ENCODE measurements at places on chromosomes 5 and 9.

DNA sequence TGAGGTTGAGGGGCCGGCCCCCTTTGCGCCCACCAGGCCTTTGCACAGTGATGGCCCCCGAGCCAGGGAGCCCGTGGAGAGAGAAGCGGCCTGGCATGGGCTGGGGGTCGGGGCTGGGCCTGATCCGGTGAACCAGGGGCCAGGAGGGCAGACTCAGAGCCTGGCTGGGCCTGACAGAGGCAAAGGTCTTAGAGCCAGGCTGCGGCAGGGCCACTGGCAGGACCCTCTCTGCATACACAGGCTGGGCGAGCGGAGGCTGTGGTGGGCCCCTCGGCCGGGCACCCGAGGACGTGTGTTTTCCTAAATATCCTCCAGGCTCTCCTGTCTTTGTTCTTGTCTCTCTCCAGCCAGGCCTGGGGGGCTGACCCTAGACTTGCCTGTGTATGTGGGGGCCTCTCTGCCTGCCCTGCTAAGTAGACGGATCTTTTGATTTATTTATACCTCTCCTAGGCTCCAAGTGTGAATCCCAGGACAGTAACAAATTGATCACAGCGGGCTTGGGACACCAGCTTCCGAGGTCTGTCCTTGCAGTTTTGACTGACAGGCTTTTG is 933 bp downstream of the NEK6 start:
- DNase-seq = no peak

DNA sequence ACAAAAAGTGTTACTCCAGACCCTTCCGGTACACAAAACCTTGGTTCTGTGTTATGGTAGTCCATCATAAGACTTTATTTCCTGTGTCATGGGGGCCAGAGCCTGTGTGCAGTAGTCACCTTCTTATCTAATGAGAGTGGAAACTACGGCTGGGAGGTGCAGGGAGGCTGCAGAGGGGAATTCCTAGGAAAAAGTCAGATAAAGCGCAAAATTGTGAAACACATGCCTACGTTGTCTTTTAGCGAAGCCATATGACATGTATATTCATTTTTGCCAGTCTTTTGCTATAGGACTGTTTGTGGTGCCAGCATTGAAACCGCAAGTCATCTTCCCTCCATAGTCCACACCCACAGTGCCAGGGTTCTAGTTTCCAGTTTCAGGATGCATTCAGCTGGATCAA is 80.7 kb downstream of the PPARGC1B start:
- no peak for DNase-seq

DNA sequence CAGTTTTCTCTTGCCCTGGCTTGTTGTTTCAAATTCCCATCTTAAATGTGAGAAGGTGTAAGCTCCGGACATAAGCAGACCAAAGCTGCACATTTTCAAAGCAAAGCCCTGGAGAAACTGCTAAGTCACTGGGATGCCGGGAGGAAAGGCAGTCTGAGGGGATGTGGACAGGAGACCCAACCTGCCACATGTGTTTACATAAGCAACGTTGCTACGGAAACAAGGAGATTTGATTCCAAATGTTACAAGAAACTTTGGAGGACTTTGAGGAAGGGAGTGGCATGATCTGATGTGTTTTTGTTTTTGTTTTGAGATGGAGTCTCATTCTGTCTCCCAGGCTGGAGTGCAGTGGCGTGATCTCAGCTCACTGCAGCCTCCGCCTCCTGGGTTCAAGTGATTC is 25.7 kb upstream of the INSYN2B start:
- DNase-seq = no peak

DNA sequence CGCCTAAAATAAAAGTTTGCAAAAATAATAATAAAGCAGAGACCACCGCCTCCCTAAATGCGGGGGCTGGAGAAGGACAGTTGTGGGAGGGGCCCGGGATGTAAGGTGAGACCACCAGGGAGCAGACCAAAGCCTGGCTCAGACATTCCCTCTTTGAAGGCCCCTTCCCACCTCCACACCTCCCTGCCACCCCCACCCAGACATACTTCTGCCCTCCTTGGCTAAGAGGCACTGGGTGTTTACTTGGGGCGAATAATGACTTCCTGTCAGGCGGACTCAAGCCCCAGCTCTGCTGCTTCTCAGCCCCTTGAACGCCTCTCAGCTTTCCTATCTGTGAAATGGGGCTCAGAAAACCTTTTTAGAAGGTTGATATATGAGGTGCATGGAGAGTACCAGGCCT is 58.8 kb upstream of the GGTA1 start:
- no peak for DNase-seq

DNA sequence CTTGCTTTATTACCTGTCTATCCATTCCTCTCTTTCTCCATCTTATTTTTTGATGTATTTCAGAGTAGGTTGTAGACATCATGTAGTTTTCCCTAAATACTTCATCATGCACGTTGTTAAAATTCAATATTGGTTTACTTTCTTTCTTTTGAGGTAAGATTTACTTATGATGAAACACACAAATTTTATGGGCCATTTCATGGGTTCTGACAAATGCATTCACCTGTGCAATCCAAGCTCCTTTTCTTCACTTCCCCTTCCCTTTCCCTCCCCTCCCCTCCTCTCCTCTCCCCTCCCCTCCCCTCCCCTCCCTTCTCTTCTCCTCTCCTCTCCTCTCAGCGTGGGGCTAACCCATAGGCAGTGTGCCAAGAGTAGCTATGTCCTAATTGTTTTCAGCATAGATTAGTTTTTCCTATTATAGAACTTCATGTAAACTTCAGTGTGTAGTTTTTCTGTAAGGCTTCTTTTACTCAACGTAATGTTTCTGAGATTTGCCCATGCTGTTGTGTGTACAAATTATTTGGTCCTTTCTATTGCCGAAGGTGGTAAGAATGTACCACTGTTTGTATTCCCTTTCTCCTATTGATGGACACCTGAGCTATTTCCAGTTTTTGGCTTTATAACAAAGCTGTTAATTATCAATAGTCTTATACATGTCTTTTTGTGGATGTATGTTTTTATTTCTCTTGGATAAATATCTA is 92.9 kb upstream of the CLINT1 start:
- DNase-seq = no peak

GRCh38 chr5:90866333-90866732 is 307.7 kb downstream of the ADGRV1 start:
- DNase-seq = no peak

DNA sequence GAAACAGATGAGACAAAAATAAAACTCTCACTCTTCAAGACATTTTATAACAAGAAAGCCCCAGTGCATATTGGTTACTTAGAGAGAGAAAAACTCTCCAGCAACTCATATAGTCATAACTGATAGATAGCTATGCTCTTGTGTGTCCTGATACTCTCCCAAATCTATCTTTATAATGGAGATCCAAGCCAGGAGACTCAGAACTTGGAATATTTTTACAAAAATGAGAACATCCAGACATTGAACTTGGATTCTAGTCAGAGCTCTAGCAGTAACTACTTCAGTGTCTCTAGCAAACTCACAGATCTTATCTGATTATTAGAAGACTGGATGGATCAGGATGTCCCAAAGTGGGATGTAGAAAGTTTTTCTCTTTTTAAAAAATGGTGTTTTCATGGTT is 412.7 kb upstream of the BRINP1 start:
- no peak for DNase-seq

- no peak for DNase-seq
Measured at GRCh38 chr5:45686620-45687019, 9.6 kb downstream of the HCN1 start.

DNA sequence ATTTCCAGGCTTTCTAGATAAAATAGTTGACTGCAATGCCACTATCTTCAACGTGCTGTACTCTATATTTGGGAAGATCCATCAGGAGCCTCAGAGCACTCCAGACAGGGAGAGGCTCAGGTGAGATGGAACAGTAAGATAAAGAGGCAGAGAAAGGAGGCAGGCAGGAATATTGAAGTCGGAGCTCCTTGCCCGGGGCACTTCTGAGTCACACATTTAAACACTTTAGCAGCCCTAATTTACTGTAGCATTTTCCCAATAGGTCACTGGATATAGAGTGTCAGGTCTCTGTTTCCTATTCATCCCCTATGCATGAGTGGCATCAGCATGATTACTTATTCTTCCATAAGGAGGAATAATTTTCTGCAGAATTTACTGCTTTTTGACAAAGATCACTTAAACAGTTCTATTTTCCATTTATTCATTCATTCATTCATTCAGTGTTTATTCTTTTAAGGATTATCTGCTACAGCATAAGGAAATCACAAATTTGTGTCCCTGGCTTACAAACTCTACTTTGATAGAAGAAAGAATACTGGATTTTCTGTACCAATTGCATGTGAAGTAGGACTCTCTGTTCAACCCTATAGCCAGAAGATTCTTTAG is 170.7 kb downstream of the MAPKAP1 start:
- no peak for DNase-seq

DNA sequence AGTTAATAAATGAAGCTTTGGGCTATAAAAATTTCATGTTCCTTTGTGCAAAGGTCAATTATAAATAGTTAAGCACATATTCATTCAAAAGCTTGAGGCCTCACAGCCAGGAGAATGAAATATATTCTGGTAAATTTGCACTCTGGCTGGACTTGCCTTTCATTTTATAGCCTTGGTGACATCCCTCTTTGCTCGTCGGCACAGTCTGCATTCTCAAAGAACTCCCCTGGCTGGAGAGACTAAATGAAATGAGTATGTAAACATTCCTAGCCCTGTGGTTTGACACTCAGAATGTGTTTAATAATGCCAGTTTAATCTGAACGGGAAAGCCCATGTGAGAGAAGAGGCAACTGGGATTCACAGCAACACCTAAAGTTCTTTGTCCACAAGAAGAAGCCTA is 285.6 kb downstream of the BRINP1 start:
- no peak for DNase-seq

GRCh38 chr9:131217331-131218031 is 58.8 kb downstream of the FAM78A start:
- DNase-seq = no peak

DNA sequence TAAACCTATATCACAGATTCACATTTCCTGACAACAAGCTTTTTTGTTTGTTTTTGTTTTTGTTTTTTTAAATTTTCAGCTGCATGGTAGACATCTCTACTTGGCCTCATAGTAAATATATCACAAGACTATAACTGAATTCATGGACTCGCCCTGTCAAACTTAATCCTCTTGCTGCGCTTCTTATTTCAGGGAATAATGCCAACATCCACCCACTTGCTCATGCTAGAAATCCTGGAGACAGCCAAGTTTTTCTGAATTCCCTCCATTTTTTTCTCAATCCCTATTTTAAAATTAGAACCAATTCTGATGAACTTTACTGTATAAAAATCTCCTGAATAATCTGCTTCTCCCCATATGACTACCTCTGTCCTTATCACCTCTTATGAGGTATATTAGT is 283.6 kb upstream of the RPS23 start:
- DNase-seq = no peak

DNA sequence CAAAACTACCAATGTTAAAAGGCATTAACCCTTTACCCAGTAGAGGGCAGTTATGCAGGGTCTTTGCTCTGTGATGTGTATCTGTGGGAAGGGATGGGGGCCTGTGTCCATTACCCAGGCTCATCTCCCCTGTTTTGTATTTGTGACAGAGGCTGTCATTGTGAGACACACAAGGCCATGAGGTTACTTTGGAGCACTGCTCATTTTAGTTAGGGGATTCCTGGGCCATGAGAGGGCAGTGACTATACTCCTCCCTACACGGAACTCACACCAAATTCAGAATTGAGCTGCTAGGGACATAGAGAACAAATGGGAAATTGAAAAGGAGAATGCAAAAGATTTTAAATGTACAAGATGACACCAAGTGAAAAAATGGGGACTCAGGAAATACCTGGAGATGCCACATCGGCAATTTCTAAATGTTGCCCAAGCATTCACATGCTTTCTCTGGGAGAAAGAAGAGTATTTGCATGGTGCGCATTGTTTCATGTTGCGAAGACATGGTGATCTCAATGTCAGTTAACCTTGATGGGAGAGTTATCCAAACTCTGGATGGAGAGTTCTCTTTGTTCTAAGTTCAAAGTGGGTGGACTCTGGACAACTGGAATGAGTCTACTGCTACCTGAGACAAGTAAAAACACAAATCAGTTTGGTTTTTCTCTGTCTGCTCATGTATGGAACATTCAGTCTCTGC is 32.5 kb downstream of the C9orf152 start:
- no peak for DNase-seq

GRCh38 chr5:94621763-94622162 is 3.3 kb downstream of the SLF1 start:
- DNase-seq = no peak

DNA sequence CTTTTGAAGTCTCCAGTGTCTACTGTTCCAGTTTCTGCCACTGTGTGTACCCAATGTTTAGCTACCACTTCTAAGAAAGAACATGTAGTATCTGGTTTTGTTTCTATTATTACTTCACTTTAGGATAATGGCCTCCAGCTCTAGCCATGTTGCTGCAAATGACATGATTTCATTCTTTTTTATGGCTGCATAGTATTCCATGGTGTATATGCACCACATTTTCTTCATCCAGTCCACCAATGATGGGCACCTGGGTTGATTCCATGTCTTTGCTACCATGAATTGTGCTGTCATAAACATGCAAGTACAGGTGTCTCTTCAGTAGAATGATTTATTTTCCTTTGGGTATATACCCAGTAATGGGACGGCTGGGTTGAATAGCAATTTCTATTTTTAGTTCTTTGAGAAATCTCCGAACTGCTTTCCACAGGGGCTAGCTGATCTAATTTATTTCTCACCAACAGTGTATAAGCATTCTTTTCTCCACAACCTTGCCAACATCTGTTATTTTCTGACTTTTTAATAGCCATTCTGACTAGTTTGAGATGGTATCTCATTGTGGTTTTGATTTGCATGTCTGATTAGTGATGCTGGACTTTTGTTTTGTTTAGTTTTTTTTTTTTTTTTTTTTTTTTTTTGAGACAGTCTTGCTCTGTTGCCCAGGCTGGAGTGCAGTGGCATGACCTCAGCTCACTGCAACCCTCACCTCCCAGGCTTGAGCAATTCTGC is 68.9 kb downstream of the WDR41 start:
- DNase-seq = no peak

DNA sequence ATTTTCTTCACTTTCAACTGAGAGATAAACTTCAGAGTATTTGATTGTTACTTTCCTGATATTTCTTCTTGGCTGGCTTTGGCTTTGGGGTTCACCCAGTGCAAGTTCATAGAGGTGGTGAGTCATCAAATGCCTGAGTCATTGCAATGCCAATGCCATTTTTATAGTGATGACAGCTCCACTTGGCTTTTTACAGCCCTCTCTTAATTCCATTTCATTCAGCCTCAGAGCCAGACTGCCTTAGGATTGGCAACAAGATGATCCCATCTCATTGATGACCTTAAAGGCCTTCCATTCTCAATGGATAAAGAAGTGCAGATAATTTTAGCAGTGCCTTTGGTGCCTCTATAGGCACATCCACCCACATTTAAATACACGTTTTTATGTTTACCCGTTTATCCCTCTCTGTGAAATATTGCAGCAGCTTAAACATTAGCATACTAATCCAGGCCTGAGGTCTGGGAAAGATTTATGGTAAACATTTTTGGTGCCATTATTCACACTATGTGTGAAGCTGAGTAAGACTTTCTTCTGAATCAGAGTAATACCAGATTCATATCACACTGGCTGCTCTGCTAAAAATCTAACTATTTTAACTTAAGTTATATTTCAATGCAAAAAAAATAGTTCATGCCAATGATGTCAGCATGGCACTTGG is 88.9 kb upstream of the TYRP1 start:
- no peak for DNase-seq

GRCh38 chr9:19036611-19037010 is 3.6 kb upstream of the SAXO1 start:
- no peak for DNase-seq

- DNase-seq = no peak
Measured at GRCh38 chr9:34211395-34211794, 32.6 kb downstream of the UBAP1 start.

- DNase-seq = no peak
Measured at GRCh38 chr9:92989561-92989960, 42.2 kb downstream of the FGD3 start.
